Globus pallidus (tissue), 1 donor: ENCODE measurements at places on chromosomes 5 and 9.

DNA sequence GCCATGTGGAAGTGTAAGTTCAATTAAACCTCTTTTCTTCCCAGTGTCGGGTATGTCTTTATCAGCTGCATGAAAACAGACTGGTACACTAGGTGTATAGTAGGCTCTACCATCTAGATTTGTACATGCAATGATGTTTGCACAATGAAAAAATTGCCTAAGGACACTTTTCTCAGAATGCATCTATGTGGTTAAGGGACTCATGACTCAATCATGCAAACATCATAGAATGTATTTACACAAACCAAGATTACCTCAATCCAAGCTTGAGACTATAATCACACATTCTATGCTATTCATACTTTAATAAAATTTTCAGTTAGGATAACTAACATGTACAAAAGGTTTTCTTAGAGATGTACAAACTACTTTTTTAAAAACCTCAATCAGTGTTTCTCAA, 1164.5 kb downstream of the CDH12 start:
- no peak for DNase-seq

- no peak for DNase-seq
Measured at GRCh38 chr9:20604562-20604961, 17.7 kb downstream of the MLLT3 start.

GRCh38 chr9:21605489-21605931, 123.4 kb upstream of the IFNE start:
- no peak for DNase-seq

DNA sequence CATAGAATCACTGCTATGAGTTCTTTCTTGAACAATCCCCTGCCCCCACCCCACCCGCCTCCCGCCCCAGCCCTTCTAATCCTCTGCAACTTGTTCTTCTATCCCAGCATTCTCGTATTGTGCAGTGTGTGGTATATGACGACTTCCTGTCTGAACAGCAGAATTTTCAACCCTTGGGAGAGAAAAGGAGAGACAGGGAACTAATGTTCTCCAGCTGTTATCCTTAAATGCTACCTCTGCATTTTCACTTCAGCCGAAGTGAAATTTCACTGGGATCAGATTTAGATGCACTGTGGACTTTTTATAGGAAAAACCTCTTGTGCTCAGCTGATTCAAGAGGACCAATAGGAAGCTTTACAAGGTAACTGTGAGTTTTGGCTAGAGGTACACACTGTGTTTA, 2.2 kb downstream of the FBXL7 start:
- DNase-seq, result no peak

DNA sequence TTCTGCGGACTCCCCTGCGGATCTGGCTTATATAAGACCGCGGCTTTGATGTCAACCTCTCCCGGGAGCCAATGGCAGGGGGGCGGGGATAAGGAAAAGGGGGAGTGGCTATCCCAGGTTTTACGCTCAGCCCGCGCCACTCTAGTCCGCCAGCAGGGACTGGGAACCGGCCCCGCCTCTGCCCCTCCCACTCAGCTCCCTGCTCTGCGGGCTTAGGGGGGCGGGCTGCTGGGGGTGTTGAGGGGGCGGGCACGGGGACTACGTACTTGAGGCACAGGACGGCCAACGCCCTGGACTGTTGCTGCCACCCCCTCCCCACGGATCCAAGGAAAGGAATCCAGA, at the start of gene HAND1:
HAND1 (minus strand) TSS at position 4 of the 342 bp plus-strand sequence. CDS start 219 bp downstream, outside the sequence.
- DNase-seq, result no peak

GRCh38 chr9:110241260-110241857, 14.9 kb downstream of the TXN start:
- DNase-seq, result no peak

- no peak for DNase-seq
Measured at GRCh38 chr5:78600687-78601414, 47.7 kb downstream of the LHFPL2 start.

DNA sequence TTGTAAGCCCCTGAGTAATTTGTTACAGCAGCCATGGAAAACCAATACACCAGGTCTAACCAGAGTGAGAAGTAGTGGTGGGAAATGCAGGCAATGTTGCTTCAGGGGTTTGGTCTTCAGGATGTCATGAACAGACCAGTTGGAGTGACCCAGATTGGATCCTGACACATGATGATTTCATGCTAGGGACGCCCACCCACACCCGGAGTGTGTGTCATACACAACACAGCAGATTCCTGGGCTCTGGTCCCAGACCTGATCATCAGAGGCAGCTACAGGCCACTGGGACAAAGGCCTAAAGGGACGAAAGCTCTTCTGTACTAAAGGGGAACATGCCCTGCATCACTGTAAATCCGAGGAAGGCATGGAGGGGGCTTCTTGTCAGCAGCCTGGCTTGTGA, 194.2 kb downstream of the NSG2 start:
- no peak for DNase-seq

GRCh38 chr9:14887149-14887548, 23.1 kb downstream of the FREM1 start:
- DNase-seq, result no peak

GRCh38 chr5:132838516-132839282, 8.3 kb upstream of the SHROOM1 start:
- no peak for DNase-seq

DNA sequence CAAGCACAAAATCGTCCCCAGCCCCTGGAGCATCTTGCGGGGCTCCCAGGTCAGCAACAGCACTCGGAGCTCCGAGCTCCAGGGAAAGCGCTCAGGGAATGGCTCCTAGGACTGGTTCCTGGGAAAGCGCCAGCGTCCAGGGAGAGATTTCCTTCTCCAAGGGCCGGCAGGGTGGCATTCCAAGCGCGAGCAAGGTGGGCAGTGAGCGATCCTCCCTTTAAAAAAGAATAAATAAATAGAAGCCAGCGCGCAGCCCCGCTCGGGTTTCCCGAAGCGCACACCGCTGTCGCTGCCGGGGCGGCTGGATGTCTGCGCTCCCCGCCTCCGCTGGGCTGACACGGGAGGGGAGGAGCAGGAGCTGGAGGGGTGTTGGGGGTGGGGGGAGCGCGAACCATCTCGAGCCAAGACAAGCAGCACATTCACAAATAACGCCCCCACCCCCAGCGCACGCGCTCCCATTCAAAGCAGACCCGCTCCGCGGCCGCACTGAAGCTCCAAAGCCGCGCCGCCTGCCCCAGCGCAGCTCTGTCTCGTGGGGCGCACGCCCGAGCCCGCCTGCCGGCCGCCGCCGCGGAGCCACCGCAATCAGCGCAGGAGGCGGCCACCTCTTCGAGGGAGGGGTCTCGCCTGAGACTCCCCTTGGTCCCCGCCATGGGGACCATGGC, 327.4 kb downstream of the SH3GL2 start:
- no peak for DNase-seq

DNA sequence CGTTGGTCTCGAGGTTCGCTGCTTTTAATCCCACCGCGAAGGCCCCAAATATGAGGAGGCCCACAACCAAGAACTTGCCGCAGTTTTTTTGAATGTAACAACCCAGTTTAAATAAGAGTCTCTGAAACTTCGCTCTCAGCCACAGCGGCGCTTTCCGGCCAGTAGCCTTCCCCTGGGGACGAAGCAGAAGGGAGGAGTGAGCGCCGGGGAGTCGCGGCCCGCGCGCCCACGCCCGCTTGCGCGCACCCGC, 10.4 kb downstream of the PTCH1 start:
- DNase-seq, result no peak

GRCh38 chr5:147965715-147966114, 59.4 kb upstream of the C5orf46 start:
- DNase-seq, result no peak

DNA sequence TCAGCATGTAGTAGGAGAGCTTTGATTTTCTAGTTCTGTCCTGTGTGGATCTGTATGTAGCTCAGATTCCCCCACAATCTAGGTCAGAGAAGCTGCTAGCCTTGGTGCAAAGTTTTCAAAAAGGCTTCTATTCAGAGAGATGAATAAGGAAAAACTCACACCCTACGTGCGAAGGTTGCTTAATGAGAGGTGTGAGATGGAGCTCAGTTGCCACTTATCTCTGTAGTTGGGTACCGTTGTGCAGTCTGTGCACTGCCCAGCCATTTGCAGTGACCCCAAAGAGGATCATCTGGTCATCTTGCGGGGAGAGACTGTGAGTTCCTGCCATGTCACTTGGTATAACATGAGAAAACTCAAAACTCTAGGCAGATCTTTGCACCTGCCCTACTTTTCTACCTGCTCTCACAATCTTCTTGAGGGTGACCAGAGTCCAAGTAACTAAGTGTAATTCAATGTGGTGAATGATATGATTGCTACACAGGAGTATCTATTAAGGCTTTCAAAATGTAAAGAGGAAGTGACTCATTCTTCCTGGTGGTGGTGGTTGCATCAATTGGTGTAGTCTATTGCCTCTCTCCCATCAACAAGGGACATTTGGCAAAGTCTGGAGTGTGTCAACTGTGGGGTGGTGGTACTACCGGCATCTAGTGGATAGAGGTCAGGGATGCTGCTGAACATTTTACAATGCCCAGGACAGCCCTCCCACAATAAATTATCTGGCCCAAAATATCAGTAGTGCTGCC, 65.2 kb downstream of the TMC1 start:
- DNase-seq, result no peak

DNA sequence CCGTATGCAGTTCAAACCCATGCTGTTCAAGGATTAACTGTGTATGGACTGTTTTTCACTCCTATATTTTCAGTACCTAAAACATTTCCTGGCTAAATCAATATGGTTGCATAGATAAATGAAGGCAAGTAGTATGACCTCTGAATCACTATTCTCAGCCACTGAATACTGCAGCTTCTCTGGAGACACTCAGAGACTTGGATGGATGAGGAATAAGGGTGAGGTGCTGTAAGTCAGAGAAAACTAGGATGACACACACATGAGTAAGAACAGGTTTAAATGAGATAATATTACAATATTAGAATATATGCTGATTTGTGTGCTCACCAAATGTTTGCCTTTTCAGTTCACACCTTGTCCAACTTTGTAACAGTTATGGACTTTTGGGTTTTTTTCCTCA, 26.0 kb upstream of the ANXA1 start:
- DNase-seq, result no peak
